ENCODE measurements at places on chromosomes 6 and 20. TPM values are rescaled to one million over a fixed set of nuclear protein-coding genes. Genes with fewer than 3 reads are reported as not detected.

The PTPRT gene
- 4.0 TPM for total RNA-seq

The PRKN gene
- total RNA-seq: 5.2 TPM

The ADGB gene
- 0.10 TPM for total RNA-seq

The SOX18 gene
- total RNA-seq: 3.7 TPM
